ENCODE measurements at places on chromosomes 2 and 18.

GRCh38 chr2:201644001-201644400 lies 698 bp upstream of the TMEM237 start:
- DNase-seq: peak; percentile 7

GRCh38 chr2:159148901-159149300 lies 137.6 kb downstream of the WDSUB1 start:
- DNase-seq: no peak

GRCh38 chr2:174826051-174826450 lies 61.8 kb upstream of the CHRNA1 start:
- DNase-seq: no peak

DNA sequence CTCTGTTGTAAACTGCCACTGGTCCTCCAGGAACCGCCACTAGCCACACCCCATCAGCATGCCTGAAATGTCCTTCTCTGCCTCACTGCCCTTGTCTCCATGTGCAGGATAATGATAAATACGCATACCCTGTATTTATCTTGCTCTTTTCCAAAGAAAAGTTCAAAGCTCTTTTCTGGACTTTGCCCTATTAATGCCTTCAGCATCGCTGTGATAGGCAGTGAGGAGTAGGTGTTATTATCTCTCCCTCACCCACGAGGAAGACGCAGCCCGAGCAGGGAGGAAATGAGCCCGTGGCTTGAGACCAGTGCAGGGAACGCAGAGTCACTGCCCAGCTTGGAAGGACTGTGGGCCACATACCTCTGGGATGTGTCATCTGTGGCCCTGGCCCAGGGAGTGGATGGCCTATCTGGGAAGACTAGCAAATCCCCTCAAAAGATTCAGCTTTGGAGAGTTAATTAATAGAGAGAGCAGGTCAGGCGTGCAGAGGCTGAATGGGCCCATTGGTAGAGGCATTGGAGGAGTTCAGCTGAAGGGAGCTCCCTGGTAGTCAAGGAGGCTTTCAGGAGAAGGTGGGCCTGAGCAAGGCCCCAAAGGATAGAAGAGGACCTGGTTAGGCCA lies 39.5 kb upstream of the MCFD2 start:
- peak; percentile 91 for DNase-seq

- no peak for DNase-seq
Observed at GRCh38 chr18:41643427-41643826, 311.6 kb upstream of the PIK3C3 start.

- peak; percentile 76 for DNase-seq
Observed at GRCh38 chr2:190838492-190838910, 42.1 kb upstream of the GLS start.

- no peak for DNase-seq
Observed at GRCh38 chr18:37663446-37663845, 97.8 kb upstream of the CELF4 start.

GRCh38 chr2:3462493-3463104 lies 56.7 kb downstream of the ADI1 start:
- DNase-seq: no peak

GRCh38 chr2:98749066-98749450 lies 18.1 kb upstream of the MGAT4A start:
- no peak for DNase-seq

GRCh38 chr2:40448476-40449079 lies 3.3 kb downstream of the SLC8A1 start:
- DNase-seq: peak; percentile 43

DNA sequence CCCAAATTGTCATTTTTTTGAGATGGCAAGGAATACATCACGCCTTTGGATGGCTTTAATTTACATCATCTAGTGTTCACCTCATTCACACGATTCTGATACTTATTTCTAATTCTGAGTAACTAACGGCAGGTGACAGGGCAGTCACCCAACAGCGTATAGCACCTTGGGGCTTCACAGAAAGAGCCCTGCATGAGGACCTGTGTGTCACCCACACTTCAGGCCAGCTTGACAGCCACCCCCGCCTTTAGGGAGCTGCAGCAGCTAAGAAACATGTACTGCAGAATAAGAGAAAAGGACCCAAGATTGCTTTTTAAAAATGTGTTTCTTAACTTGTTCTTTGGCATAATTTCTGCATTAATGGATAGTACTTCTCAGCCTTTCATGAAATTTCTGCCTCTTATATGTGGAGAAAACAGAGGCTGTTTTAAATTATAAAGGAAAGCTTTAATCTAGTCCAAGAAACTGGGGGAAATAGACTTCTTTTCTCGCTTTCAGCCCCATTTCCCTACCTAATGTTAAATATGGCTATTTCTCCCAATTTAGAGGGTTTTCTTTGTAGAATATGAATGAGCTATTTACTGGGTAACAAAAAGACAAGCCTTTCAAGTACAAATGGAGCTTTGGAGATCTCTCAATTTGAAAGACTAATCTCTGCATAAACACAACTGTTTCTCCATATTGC lies 245.1 kb downstream of the LDLRAD4 start:
- no peak for DNase-seq

GRCh38 chr2:237242091-237242536 lies 156.4 kb downstream of the COPS8 start:
- no peak for DNase-seq

Measured in kidney glomerular epithelial cell (primary cell).